ENCODE measurements at places on chromosomes 1 and 21.
A peak's percentile ranks its signal among the peaks of the same experiment; 100 is the strongest.

GRCh38 chr21:32349333-32349944 lies 43.4 kb downstream of the URB1 start:
- no peak for DNase-seq

- DNase-seq = no peak
These were observed 95.5 kb downstream of the TIAM1 start for GRCh38 chr21:31248598-31248997.

DNA sequence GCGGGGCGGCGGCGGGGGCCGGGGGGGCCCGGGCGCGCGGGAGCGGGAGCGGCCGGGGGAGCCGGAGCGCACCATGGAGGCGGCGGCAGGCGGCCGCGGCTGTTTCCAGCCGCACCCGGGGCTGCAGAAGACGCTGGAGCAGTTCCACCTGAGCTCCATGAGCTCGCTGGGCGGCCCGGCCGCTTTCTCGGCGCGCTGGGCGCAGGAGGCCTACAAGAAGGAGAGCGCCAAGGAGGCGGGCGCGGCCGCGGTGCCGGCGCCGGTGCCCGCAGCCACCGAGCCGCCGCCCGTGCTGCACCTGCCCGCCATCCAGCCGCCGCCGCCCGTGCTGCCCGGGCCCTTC lies 546 bp downstream of the SKI start:
- DNase-seq = peak; percentile 72

- DNase-seq = no peak
These were observed 2.6 kb downstream of the AHDC1 start for GRCh38 chr1:27601321-27601770.

- DNase-seq = no peak
These were observed 725 bp upstream of the VWA1 start for GRCh38 chr1:1434824-1435105.

GRCh38 chr1:100277866-100278265 lies 11.8 kb downstream of the RTCA start:
- DNase-seq = peak; percentile 57

GRCh38 chr1:52955129-52955970 lies 28.3 kb downstream of the SCP2 start:
- peak; percentile 44 for DNase-seq

DNA sequence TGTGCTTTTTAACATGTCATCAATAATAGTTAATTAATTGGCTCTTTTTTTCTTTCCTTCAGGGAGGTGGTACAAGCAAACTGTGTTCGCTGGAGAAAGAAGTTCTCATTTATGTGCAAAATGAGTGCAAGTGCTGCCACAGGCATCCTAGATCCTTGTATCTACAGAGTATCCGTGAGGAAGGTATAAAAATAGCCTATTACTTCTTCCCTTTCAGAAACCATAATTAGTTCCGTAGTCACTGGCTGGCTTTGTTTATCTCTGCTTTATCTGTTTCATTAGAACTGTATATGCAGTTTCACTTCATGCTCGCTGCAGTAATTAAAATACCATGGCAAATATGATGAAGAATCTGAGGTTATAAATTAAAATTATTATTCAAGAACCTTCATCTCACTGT lies 40.6 kb downstream of the EEIG2 start:
- DNase-seq = no peak

- DNase-seq = no peak
These were observed 80.1 kb downstream of the HMGB4 start for GRCh38 chr1:33943978-33944377.

DNA sequence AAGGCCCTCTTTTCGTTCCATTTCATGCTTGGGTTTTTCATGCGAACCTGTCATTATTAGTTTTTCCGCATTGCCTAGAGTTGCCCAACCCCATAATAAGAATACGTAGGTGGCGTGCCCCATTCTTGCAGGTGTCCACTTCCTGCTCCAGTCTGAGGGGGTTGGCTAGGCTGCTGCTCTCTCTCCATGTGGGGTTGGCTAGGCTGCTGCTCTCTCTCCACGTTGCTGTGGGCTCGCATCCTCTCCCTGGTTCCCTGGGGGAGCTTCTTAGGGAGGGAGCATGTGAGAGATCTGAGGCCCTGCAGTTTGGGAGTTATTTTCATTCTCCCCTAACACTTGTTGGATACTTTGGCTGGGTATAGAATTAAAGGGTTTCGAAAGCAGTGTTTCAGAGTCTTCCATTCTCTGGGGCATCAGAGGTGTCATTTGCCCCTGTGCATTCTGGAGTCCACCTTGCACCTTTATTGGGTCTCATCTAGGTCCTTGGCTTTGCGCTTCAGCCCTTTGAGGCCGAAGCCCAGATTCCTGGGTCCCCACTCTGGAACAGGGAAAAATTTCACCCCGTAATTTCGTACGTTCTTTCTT lies 8.6 kb downstream of the C1orf35 start:
- DNase-seq = no peak

- no peak for DNase-seq
These were observed 150.3 kb upstream of the SPAG17 start for GRCh38 chr1:118335331-118335732.

- DNase-seq = no peak
These were observed 55.0 kb upstream of the EPHA8 start for GRCh38 chr1:22508329-22508728.

GRCh38 chr1:174995916-174996315 lies 3.8 kb upstream of the CACYBP start:
- no peak for DNase-seq

- DNase-seq = no peak
These were observed 13.8 kb downstream of the DSCAM start for GRCh38 chr21:40833184-40833583.

GRCh38 chr1:41666981-41667631 lies 182.6 kb upstream of the EDN2 start:
- no peak for DNase-seq

GRCh38 chr1:211328084-211328694 lies 1.6 kb downstream of the TRAF5 start:
- no peak for DNase-seq

DNA sequence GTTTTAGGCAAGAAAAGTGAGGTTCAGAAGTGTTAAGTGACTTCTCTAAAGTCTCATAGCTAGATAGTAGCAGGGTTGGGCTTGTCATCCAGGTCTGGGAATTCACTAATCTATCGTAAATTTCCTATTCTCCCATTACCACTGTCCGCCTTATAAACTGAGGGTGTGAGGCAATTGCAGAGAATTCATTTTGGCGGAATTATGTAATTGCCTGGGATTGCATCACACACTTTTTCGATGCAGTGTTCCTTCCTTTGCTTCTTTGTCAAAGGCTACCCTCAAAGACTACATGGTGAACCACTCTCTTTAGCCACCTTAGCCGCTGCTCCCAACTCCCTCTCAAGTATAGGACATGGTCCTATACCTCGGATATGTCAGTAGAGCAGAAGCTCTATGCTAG lies 19.1 kb downstream of the SELP start:
- DNase-seq = no peak

DNA sequence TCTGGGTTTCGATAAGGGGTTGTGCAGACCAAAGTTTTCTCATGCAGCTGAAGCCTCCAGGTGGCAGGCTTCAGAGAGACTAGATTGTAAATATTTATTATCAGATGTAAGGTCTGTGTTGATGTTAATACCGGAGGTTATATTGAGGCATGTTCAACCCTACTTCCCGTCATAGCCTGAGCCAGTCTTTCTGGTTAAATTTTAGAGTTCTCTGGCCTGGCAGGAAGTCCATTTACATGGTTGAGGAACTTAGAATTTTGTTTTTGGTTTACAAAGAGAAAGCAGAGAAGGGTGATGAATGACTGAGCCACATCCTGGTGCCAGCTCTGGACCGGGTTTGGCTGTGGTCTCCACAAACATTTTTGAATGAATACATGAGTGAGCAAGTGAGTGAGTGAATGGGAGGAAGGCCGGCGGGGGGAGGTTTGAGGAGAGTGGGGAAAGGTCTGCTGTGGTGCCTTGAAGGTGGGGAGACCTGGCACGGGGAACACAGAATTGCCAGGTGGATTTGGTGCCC lies 218.5 kb downstream of the DISC1 start:
- DNase-seq = no peak
